ENCODE measurements at places on chromosomes 13 and 19.
A peak's percentile ranks its signal among the peaks of the same experiment; 100 is the strongest.

DNA sequence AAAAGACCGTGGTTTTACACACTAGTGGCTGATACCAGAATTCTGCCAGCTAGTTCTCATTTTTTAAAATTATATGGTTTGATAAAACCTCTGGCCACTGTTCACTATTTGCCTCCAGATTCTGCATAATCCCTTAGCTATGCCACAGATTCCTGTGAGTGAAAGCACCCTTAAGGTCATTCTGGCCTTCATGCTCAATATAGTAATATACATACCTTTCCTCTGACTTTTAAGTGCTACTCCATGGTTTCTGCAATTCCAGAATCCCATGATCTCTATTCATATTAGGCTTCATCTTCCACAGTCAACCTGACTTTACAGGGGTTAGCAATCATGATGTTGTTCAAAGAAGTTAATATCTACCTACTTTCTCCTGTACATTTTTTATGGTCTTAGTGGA is 274.1 kb upstream of the EDNRB start:
- no peak for DNase-seq

DNA sequence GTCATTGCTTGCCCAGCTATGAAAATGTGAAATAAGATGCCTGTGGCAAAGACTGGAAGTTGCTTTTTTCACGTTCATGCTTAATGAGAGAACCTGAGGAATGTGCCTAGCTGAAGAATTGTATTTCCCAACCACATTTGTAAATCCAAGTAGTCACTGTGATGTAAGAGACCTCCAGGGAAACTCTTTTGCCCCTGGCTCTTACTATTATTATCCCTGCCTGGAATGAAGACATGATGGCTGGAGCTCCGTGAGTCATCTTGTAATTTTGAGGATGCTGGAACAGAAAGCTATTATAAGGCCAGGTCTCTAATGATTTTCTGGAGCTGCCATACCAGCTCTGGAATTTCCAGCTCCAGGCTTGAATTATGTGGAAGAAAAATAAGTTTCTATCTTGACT is 894.3 kb downstream of the DIAPH3 start:
- DNase-seq: no peak

- no peak for DNase-seq
These were observed 94.5 kb downstream of the GNG7 start for GRCh38 chr19:2607712-2608601.

DNA sequence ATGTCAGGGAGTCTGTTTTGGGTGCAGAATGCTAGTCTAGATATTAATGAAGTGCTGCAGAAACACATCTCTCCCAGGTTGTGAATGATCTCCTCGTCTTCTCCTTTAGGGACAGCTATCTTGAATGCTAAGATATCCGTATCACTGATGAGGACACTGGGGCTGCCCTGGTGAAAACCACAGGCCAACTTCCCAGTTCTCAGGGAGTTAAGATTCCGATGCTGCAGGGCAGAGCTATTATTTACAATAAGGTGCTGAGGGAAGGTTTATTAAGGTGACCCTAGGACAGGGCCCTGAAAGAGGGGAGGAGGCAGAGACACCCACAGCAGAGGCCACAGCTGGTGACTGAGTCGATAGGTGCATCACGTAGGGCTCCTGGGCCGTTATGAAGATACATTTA is 66.1 kb downstream of the TNFRSF19 start:
- DNase-seq: no peak

DNA sequence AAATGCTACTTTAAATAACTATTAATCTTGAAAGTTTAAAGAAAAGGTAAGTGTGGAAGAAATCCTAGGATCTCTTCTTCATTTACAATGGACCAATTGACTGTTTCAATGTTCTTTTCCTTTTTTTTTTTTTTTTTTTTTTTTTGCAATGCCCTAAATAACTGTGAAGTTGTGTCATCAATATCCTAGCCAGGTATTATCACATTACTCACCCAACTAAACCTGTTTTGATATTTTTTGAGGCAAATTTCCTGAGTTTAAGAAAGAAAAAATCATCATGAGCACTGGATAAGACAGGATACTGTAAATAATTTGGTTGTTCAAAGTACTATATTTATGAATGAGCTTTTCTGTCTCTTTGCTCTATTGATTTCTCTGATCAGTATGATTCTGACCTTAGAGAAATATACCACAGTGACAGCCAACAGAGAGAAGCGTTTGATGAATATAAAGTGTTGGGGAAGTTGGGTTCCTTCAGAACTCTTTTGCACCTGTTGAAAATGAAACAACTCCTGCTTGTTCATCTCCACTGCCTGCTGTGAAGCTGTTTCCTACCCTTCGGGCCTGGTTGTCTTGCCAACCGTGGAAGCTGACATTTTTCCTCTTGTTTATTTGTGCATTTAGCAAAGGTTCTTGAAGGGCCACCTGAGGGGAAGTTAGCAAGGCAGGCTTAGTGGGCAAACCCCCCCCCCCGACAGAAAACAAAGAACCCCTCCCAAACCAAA is 1220.5 kb upstream of the SLC10A2 start:
- DNase-seq: no peak

DNA sequence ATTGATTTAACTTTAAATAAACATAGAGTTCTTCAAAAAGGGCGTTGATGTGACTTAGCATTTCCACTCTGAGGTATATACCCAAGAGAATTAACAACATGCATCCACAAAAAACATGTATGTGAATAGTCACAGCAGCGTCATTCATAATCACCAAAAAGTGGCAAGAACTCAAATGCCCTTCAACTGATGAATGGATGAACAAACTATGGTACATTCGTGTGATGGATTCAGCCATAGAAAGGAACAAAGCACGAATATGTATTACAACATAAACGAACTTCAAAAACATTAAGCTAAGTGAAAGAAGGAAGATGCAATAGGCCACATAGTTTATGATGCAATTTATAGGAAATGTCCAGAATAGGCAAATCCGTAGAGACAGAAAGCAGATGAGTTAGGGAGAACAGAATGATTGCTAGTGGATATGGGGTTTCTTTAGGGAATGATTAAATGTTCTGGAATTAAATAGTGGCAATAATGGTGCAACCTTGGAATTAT is 72.3 kb upstream of the UQCRFS1 start:
- DNase-seq: no peak

- no peak for DNase-seq
These were observed 4.4 kb upstream of the ELL start for GRCh38 chr19:18526316-18526715.

DNA sequence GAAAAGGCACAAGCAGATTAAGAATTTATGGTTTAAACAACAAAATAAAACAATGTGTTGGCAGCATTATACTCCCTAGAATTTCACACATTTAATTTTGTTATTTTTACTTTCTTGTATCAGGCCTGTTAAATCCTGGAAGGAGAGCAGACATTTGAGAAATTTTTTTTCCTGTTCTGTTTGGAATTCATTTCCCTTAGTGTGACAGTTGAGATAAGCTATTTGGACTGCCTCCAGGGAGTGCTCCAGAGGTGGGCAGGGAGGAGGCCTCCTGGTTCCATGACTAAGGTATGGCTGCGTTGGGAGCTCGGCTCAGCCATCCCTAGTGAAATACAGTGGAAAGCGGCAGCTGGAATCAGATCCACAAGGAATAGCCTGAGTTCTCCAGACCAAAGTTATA is 185.7 kb downstream of the KCNRG start:
- DNase-seq: no peak

DNA sequence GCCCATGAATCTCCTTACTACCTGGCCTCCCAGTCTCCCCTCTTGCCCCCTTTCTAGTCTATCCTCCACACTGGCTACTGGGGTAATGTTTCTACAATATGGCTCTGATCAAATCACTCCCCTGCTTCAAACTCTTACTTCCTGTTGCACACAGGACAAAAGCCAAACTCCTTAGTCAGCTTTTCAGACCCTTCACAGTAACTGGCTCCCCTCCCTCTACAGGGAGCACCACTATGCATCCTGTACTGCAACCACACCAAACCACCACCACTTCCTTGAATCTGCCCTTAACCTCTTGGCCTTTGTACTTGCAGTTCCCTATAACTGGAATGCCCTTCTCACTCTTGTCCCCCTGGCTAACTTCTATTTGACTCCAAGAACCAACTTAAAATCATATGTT is 32.2 kb downstream of the DEDD2 start:
- DNase-seq: no peak

DNA sequence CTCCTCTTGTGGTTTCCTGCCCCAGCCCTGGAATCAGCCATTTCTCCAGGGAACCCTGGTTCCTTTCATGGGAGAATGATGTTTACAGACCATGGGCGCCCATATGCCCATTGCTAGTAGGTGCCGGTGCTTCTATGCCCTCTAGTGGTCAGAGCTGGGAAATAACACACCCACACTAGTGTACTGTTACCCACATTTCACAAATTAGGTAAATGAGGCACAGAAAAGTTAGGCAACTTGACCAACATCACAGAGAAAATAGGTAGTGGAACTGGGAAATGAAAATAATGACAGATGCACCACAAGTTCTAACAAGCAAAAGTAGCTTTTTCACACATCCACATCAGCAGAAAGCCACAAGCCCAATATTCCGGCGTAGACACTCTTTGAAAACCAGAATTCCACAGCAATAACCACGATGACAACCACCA is 1.3 kb upstream of the CEACAM3 start:
- peak; percentile 22 for DNase-seq

DNA sequence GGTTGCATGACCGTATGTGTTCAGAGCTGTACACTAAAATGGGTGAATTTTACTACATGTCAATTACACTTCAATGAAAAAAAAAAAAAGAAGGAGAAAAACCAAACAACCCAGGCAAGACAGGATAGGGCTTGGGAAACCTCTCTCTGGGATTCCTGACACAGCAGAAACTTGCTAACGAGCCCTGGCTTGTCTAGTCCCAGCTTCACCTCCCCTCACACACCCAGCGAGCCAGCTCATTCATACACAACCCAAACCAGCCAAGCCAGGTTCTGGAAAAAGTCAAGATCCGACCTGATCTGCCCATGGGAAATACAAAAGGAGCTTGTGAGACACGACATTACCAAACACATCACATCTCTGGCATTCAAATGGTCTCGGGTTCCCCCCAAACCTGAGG is 3.7 kb upstream of the TECR start:
- DNase-seq: no peak

DNA sequence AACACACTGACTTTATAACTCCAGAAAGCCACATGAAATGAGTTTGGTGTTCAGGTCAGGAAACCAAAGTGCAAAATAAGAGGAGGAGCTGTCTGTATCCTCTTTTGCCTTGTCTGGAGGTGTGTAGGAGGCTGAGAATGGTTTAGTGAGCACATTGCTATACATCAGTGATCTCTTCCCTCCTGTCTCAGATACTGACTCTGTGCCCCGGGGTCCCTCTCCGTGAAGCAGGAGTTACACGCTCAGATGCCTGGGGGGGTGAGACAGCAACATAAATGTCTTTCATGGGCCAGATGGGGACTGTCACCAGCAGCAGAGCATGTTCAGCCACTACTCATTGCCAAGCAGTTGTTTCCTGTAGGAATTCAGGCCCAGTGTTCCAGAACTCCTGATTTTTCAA is 285.4 kb downstream of the ATP8A2 start:
- no peak for DNase-seq

All from SHP77 treated with DMSO at 0.1 percent for 48 hours (cell line).